ENCODE measurements at places on chromosomes 6 and 20.

DNA sequence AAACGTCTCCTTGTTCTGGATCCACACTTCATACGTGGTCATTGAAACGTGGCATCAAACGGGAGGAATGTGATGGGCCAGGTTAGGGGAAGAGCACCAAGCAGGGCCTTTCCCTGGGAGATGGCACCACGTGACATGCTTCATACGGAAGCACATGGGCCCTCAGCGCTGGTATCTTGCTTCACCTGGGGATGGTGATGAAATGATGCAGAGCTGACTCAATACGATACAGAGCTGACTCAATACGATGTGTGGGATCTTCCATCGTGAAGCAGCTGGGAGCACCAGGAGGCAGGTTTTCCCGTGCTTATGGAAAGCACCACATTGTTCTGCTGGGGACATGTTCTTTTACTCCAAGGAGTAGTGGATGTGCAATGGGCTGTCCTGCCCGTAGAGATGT lies 22.5 kb upstream of the TAGAP start:
- H3K4me3 ChIP-seq = no peak overlapping the region
- no peak overlapping the region for H3K27ac ChIP-seq
- no peak for DNase-seq
- peaks cover 50% of the 10 kb centered on the region for H3K4me1 ChIP-seq

DNA sequence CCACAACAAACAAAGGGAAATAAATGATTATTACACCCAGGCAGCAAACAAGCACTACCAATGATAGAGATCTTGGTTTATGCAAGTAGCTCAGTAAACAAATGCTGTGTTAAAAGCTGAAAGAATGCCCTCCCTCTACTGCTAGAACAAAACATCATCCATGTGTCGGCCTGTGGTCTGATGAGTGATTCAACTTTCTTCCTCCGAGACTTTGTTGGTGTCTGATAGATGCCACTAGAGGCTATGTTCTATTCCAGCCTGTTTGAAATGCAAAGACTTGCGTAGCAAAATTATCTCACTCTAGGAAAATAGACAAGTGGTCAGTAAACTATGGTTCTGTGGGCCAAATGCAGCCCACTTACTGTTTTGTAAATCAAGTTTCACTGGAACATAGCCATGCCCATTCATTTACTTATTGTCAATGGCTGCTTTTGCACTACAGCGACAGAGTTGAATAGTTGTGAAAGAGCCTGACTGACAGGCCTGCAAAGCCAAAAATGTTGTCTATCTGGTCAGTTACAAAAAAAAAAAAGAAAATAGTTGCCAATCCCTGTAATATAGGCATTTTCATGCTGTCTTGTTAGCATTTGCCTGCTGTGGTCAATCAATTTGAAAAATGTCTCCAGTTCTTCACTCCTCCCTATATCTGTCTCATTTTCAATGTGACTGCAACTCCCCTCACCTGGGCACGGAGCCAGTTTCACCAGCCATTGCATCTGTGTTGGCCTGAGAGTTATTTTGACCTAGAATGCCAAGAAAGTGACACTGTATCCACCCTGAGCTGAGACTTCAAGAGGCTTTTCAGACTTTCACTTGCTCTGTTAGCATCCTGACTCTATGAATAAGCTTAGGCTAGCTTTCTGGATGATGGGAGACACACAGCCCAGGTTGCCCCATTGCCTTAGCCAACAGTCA lies 544.6 kb upstream of the BTBD3 start:
- H3K27me3 ChIP-seq = no peaks in the 10 kb centered on the region
- H3K4me3 ChIP-seq = no peak overlapping the region
- no peak overlapping the region for H3K27ac ChIP-seq
- H3K36me3 ChIP-seq = no peaks in the 10 kb centered on the region
- H3K4me1 ChIP-seq = no peaks in the 10 kb centered on the region

GRCh38 chr20:51412951-51413481 lies 129.5 kb downstream of the NFATC2 start:
- H3K27me3 ChIP-seq = no peaks in the 10 kb centered on the region
- peaks cover 68% of the 10 kb centered on the region for H3K36me3 ChIP-seq
- no peak overlapping the region for H3K4me3 ChIP-seq
- DNase-seq = no peak
- peaks cover 45% of the 10 kb centered on the region for H3K4me1 ChIP-seq

DNA sequence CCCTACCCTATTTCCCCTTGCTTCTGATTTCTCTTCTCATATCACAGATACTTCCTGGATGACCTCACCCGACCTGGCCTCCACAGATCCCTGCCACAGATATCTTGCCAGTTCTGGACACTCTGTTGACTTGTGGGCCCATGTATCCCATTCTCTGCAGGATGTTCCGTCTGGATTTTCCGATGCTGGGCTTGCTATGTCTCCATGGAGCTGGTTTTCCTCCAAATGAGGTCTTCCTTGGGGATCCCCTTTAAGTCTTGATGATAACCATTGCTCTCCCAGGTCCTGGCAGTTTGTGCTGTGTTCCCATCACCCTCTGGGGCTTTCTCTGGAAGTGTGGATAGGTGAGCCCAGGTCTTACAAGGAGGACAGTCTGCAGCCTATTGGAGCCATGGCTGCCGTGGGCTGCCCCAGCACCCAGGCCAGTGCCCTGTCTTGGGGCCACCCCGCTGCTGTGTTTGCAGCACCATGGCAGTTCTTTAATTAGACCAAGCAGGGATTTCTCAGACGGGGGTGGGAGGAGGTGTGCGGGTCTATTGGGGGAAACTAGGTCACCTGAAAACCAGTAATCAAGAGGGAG lies 23.9 kb downstream of the PPP1R16B start:
- no peak overlapping the region for H3K4me3 ChIP-seq
- no peaks in the 10 kb centered on the region for H3K27me3 ChIP-seq
- peaks cover 78% of the 10 kb centered on the region for H3K4me1 ChIP-seq
- DNase-seq = no peak

DNA sequence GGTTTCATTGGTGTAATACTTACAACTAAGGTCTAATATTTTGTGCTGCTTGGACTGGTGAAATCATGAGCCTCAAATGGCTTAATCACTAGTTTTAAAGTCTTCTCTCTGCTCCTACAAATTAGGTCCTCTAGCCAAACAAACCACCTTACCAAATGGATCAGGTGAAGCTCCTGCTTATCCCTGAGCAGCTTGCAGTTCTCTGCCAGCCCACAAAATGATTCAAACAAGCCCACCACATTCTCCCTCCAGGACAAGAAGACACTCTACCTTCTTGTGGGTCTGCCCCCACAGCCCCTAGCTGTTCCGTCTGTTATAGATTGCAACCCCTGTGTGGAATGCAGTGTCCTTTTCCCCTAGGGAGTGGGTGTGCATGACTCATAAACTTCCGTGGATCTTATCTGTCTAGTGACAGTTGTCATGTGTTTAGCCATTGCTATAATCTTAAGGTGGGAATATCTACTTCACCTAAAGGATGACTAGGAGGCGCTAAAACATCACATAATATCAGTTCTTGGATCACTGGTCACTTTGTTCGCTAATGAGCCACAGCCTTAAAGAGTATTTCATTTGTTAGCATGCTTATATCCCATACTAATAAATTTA lies 940.5 kb upstream of the MANEA start:
- DNase-seq = no peak
- H3K27ac ChIP-seq = no peak overlapping the region
- no peak overlapping the region for H3K4me3 ChIP-seq

GRCh38 chr6:20644667-20645370 lies 110.6 kb downstream of the CDKAL1 start:
- H3K36me3 ChIP-seq = peaks cover 9% of the 10 kb centered on the region
- no peak for DNase-seq
- no peaks in the 10 kb centered on the region for H3K27me3 ChIP-seq
- H3K4me1 ChIP-seq = peaks cover 8% of the 10 kb centered on the region

GRCh38 chr6:68724060-68724459 lies 89.0 kb downstream of the ADGRB3 start:
- no peaks in the 10 kb centered on the region for H3K36me3 ChIP-seq
- no peak for DNase-seq
- no peak overlapping the region for H3K27ac ChIP-seq
- no peaks in the 10 kb centered on the region for H3K4me1 ChIP-seq
- H3K27me3 ChIP-seq = no peaks in the 10 kb centered on the region

GRCh38 chr20:63829603-63829944 lies 1.5 kb downstream of the ZBTB46 start:
- peak overlapping the region; percentile 29 for H3K27ac ChIP-seq
- H3K27me3 ChIP-seq = peaks cover 55% of the 10 kb centered on the region
- H3K36me3 ChIP-seq = no peaks in the 10 kb centered on the region
- DNase-seq = no peak
- peak overlapping the region; percentile 86 for H3K4me3 ChIP-seq
- H3K4me1 ChIP-seq = peaks cover 8% of the 10 kb centered on the region

DNA sequence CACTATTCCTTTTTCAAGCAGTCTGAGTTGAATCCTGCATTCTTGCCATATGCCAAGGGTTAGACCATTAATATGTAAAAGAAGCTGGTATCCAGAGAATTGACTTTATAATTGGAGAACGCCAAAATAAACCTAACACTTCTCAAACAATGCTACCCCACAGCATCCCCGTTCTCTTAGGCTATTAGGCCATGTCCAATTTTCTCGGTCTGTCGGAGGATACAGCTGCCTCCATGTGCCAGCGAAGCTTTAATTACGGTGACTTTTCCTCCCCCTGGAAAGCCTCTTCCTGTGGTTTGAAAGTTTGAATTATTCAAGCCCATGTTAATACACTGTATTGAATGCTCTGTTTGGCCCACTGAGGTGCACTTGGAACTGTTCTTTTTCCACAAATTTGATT lies 60.5 kb downstream of the HS3ST5 start:
- H3K4me3 ChIP-seq = no peak overlapping the region
- DNase-seq = no peak
- no peaks in the 10 kb centered on the region for H3K4me1 ChIP-seq
- H3K27ac ChIP-seq = no peak overlapping the region

DNA sequence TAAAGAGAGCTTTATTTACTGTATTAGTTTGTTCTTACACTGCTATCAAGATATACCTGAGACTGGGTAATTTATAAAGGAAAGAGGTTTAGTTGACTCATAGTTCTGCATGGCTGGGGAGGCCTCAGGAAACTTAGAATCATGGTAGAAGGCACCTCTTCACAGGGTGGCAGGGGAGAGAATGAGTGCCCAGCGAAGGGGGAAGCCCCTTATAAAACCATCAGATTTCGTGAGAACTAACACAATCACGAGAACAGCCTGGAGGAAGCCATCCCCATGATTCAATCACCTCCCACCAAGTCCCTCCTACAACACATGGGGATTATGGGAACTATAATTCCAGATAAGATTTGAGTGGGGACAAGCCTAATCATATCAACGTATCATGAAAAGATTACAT lies 27.2 kb downstream of the ARID1B start:
- H3K36me3 ChIP-seq = peaks cover 4% of the 10 kb centered on the region
- no peak overlapping the region for H3K27ac ChIP-seq
- H3K4me1 ChIP-seq = peaks cover 33% of the 10 kb centered on the region
- DNase-seq = no peak
- H3K4me3 ChIP-seq = no peak overlapping the region
- no peaks in the 10 kb centered on the region for H3K27me3 ChIP-seq

All from T-helper 2 cell treated with Interferon-gamma antibody and Interleukin-4, amounts not matched to agents 5 μg/mL and 100 μg/mL, for 36 hours (primary cell).